ENCODE measurements at places on chromosomes 7 and 10.

- DNase-seq: no peak
Measured at GRCh38 chr7:93856323-93856722, 34.2 kb downstream of the TFPI2 start.

GRCh38 chr10:102246261-102246660 is 929 bp downstream of the GBF1 start:
- DNase-seq: no peak

DNA sequence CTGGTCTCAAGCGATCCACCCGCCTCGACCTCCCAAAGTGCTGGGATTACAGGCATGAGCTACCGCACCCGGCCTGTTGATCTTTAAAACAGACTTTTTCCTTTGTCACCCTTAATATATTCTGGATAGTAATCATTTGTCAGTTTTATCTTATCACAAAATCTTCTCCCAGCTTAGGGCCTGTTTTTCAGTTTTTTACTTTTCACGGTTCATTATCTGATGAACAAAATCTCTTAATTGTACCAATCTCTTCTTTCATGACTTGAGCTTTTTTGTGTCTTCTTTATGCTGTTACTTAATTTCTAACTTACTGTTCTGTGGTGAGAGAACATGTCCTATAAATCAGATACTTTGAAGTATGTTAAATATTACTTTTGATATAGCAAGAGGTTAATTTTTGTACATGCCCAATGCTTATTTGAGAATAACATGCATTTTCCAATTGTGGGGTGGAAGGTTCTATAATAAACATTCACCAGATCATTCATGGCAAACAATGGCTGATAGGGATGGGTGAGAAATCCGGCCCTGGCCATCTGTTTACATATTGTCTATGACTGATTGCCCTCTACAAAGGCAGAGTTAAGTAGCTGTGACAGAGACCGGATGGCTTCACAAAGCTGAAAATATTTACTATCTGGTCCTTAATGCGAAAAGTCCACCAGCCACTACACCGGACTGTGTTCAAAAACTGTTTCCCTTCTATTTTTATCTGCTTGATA is 5.3 kb downstream of the PAPOLB start:
- DNase-seq: no peak

- no peak for DNase-seq
Measured at GRCh38 chr7:44700322-44700721, 48.3 kb upstream of the ZMIZ2 start.

DNA sequence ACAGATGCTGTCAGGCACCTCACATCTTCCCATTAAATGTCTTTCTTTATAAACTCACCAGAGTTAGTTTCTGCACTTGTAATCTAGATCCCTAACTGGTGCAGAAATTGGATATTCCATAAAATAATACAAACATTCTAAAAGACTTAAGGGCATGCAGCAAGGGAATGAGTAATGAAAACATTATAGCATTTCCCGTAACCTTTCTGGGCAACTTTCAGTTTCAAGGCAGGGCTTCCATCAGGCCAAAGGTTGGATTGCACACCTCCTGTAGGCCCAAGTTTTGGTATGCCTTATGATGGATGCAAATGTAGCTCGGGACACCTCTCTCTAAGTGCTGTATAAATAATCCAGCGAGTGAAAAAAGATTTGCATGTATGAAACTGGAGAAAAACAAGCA is 129.9 kb upstream of the LYZL2 start:
- DNase-seq: no peak

DNA sequence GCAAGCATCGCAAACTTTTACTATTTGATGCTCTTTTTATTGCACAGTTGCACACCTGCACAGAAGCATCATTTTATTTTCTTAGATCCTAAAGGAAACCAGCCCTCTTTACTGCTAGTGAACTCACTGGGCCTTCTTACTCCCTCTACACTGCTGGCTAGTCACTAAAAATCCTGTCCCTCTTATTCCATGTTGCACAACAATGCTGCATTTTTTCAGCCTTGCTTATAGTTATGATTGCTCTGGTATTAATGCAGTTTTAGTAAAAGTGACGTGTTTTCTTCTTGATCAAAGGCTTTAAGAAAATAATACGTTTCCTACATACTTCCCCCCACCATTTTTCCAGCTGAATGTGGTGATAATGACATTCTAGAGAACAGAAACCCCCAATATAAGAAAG is 132.9 kb upstream of the FAM3C start:
- DNase-seq: no peak

- no peak for DNase-seq
Measured at GRCh38 chr10:47101807-47102206, 190.6 kb downstream of the PTPN20 start.

GRCh38 chr7:68244389-68244788 is 1247.8 kb downstream of the TYW1 start:
- no peak for DNase-seq

DNA sequence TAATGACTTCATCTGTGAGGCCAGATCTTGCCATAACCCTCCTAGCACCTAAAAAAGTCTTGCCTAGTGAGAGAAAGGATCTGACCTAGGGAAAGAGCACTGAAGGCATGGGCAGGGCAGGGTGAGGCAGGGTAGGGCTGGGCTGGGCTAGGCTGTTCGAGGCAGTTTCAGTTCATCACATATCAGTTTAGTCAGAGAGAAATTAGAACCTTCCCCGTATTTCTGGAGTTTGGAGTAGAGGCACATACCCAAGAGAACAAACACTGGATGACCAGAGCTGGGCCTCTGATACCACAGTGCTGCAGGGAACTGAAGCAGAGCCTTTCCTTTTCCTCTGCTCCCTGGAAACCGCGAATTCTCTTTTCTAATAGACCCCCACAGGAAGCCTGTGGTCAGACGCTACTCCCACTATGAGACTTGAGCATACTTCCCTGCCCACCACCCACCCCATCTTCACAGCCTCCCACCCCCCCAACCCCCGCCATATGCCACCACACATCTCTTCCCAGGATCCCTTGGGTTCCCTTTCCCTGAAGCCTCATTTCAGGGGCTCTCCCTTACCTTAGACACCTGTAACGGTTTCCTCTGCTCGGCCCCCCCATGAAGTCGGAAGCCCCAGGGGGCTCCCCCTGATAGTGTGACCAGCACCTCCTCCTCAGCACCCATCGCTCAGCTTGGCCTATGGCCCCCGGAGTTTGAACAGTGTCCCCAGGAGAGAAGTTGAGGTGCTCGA is 406 bp downstream of the SYNPO2L start:
- no peak for DNase-seq

- DNase-seq: no peak
Measured at GRCh38 chr7:134702366-134703240, 56.0 kb downstream of the BPGM start.

GRCh38 chr10:98258683-98259454 is 9.1 kb downstream of the LOXL4 start:
- DNase-seq: no peak

DNA sequence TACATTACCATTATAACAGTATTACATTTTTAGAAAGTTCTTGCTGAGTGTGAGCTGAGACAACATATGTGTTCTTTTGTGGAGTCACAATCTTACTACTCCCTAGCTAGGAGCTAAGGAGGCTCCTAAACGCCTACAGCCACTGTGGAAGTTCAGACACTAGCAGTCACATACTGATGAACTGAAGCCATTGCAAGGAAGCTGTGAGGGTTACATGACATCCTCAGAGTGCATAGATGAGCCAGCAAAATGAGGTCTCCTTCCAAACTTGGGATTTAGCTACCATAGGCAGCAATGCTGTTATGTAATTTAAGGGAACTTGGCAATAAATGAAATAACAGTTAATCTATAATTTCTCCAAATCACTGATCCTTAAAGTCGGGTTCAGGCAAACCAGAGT is 10.8 kb upstream of the ST7 start:
- DNase-seq: no peak

GRCh38 chr10:102660888-102661657 is 16.8 kb downstream of the TRIM8 start:
- peak; percentile 51 for DNase-seq

DNA sequence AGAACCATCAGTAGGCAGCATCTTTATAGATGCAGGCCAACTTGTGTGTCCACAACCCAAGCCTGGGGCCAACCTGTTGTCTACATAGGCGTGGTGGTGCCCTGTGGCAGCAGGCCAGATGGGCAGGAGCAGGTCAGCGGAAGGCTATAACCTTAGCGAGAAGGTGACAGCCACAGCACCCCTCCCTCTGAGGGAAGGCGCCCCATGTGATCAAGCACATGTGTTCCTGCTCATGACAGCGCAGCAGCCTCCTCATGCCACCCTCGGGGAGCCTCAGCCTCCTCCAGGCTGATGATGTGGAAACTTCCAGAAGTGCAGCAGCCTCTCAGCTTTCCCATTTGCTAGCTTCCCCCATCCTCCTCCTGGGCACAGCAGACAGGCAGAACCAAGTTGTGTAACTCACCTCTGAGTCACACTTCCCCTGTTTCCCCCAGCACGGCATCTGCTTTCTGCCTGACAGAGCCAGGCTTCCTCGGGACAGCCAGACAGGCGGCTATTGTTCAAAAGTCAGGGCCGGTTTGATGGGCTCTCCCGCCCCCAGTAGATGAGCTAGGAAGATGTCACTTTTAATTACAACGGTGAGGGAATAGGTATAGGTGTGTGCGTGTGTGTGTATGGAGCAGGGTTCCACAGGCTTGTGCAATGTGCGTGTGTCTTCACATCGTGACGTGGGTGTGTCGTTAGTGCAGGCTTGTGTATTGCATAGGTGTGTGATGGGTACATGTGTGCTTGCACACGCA is 312.0 kb upstream of the ZMIZ1 start:
- DNase-seq: peak; percentile 26

DNA sequence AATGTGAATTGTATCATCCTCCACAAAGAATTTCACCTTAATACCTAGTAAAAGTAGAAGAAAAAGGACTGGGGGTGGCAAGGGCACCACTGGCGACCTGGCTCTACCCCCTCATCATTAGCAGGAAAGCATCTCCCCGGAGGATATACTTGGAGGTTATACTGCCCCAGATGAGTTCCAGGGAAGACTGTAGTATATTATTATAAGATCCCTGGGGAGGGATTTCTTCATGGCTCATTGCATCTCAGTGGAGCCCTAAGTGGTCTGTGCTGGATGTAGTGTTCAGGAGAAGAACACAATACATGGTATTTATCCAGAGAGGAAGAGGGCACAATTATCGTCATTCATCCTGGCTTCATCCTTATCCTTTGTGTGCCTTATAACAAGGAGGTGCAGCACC is 14.2 kb upstream of the DYNC1I1 start:
- no peak for DNase-seq

DNA sequence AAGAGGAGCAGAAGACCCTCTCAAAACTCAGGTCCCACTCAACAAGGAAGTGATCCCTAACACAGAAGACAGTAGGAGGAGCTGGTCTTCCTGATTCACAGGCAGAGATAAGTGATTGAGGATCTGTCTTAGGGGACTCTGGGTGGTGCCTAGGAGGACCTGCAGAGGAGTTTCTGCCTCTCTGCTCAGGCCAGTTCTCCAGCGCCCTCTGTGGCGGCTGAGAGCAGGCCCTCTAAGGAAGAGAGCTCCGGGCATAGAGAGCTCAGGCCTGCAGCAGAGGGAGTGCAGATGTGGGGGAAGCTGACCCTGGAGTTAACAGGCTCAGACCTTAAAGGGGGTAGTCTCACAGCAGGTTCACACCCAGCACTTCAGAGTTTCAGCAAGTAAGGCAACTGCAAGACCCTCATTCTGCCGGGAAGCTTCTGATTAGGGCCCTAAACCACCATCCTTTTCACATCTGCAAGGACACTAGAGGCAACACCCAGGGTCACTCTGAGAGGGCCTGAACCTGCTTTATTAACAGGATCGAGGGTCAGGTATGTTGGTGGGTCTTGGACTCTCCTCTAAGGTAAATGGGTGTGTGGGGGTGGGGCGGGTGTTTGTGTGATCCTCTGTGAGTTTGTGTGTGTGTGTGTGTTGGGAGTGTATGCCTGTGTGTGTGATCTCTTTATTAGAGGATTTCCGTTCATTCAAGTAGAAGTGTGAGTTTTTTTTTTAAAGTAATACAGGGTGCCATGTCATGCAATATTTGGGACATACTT is 57.6 kb upstream of the TARP start:
- peak; percentile 50 for DNase-seq

DNA sequence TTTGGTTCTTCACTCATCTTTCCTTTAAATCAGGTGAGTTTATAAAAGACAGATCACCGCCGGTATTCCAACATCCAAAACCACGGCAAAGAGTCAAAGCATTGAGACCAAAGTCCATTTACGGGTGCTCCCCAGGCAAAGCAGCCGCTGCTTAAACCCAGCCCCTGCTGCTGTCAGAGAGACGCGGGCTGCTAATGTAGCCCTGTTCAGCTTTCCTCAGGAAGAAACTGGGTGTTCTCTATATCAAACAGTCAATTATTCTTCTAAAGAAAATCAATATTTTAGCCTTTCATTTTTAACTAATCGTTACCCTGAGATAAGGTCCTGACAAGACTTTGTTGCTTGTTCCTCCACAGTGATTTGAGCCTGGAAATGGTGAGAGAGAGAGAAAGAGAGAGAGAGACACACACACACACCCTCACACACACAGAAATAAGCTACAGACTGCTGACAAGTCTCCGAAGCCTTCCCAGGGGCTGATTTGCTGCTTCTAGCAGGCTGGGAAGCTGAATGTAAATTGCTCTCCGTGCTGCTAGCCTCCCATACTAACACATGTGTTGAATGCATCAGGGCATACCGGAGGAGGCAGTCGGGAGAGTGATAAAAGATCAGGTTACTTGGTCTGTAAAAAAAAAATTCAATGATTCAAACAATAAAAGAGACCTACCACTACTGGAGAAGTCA is 183.0 kb upstream of the ANK3 start:
- no peak for DNase-seq

- no peak for DNase-seq
Measured at GRCh38 chr7:115267503-115267902, 345.6 kb downstream of the MDFIC start.

DNA sequence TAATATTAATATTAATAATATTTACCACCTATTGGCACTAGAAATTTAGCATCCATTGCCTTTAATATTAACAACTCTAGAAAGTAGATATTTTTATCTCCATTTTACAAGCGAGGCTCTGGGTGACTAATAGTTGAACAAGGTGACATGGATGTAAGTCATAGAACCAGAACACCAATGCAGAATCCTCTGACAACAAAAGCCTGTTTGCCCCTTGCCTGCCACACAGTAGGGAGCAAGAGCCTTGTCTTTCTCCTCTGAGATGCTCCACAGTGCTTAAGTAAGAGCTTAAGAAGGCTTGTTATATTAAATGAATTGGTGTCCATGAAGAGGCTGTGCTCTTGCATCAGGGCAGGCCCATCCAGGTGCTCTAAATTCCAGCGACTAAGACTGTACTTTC is 51.2 kb upstream of the LBX1 start:
- no peak for DNase-seq

DNA sequence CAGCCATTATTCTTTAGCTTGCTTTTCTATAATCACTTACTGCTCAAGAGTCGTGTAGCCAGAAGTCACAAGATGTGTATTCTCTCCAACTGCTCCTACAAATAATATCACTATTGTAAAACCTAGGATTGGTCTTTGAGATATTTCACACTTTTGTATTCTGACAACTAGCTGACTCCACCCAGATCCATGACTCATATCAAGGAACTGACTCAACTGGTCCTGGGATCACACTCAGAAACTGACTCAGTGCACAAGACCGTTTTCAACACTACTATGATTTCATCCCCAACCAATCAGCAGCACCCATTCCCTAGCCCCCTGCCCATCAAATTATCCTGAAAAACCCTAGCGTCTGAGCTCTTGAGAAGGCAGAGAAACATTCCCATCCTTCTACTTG is 56.5 kb upstream of the ORC5 start:
- DNase-seq: no peak
